ENCODE measurements at places on chromosomes 3 and 15.

- no peak for DNase-seq
- no peaks in the 10 kb centered on the region for H3K36me3 ChIP-seq
- no peak overlapping the region for H3K4me3 ChIP-seq
- H3K27me3 ChIP-seq: no peaks in the 10 kb centered on the region
Observed at GRCh38 chr15:74156678-74157411, 16.7 kb upstream of the ISLR start.

DNA sequence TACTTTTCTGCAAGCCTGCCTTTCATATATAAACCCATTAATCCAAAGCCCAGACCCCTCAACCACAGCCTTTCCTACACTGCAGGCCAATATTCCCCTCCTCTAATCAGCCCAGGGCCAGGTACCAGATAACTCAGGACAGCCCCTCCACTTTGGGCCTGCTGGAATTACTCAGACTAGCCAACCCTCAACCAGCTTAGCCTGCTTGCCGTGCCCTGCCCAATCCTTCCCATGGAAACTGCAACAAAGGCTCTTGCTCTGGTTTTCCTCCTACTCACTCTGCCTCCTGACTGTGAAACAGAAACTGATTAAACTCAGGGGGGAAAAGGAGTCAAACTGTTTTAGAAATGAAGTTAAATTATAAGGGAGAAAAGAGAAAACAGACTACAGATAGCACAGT lies 248.1 kb downstream of the KLF13 start:
- no peaks in the 10 kb centered on the region for H3K36me3 ChIP-seq
- no peaks in the 10 kb centered on the region for H3K27me3 ChIP-seq
- H3K27ac ChIP-seq: no peak overlapping the region
- DNase-seq: no peak

GRCh38 chr3:131690800-131691199 lies 188.0 kb upstream of the MRPL3 start:
- no peak for DNase-seq
- no peaks in the 10 kb centered on the region for H3K36me3 ChIP-seq
- H3K27me3 ChIP-seq: no peaks in the 10 kb centered on the region
- no peak overlapping the region for H3K4me3 ChIP-seq
- no peaks in the 10 kb centered on the region for H3K4me1 ChIP-seq

DNA sequence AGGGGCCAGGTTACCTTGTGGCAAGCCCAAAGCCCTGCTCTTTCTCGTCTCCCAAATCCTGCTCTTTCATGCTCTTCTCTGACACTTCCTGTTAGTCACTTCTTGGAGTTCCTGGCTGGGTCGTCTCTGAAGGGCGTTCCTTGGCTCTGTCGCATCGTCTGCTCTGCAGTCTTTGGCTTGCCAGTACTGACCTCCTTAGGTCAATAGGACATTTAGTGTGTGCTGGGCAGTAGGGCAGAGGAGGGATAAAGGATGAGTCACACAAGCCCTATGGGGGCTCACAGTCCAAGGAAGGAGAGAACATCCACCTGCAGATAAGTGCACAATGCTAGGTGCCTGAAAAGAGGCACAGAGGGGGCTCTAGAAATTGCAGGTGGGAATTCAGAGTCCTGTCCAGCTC lies 87.5 kb downstream of the FAM43A start:
- DNase-seq: no peak
- no peaks in the 10 kb centered on the region for H3K27me3 ChIP-seq
- H3K36me3 ChIP-seq: no peaks in the 10 kb centered on the region
- H3K4me3 ChIP-seq: no peak overlapping the region
- peak overlapping the region; percentile 55 for H3K27ac ChIP-seq
- H3K4me1 ChIP-seq: peaks cover 6% of the 10 kb centered on the region

DNA sequence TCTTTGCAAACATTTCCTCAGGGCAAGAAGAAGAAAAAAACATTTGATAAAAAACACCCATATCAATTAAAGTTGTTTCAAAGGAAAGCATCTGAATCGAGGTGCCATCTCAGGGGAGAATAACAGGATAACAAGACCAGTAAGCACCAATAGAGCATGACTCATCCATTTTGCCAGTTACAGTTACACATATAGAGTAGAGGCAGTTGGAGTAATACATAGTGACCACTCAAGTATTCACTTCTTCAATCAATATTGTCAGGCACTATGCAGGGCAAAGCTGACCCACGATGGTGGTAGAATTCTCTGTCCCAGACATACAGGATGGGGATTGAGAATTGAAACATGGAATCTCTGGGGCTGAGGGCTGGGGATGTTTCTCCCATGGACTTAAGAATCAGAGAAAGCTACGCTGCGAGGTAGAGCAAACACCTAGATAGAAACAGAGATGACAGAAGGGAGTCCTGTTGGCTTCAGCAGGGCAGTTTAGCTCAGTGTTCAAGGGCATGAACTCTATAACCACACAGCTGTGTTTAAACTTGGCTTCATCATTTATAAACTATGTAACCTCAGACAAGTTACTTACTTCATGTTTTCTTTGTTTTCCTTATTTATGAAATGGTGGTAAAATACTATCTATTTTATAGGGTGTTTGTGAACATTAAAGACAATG lies 186.4 kb upstream of the NANOGP8 start:
- no peaks in the 10 kb centered on the region for H3K4me1 ChIP-seq
- H3K36me3 ChIP-seq: no peaks in the 10 kb centered on the region
- no peaks in the 10 kb centered on the region for H3K27me3 ChIP-seq
- no peak for DNase-seq

- no peaks in the 10 kb centered on the region for H3K4me1 ChIP-seq
- no peaks in the 10 kb centered on the region for H3K27me3 ChIP-seq
- no peak overlapping the region for H3K4me3 ChIP-seq
- H3K36me3 ChIP-seq: no peaks in the 10 kb centered on the region
- no peak for DNase-seq
Observed at GRCh38 chr3:39541917-39542329, 74.4 kb downstream of the MOBP start.

DNA sequence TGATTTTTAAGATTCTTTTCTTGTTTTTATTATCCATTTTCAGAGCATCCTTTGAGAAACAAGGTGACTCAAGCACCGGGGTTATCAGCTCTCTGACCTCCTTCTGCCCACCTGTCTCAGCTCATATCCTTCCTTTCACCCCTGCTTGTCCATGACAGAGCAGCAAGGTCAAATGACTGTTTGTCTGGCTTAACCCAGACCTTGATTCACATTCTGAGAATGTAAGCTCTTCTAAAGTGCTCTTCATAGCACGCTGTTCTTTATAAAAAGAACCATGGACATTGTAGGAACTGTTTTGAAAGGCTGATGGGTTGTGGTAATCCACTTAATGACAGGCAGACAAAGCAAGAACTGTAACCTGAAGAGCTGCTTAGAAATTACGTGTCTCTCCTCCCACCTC lies 122.5 kb downstream of the CHST2 start:
- H3K4me3 ChIP-seq: no peak overlapping the region
- H3K36me3 ChIP-seq: no peaks in the 10 kb centered on the region
- DNase-seq: no peak
- no peaks in the 10 kb centered on the region for H3K27me3 ChIP-seq

DNA sequence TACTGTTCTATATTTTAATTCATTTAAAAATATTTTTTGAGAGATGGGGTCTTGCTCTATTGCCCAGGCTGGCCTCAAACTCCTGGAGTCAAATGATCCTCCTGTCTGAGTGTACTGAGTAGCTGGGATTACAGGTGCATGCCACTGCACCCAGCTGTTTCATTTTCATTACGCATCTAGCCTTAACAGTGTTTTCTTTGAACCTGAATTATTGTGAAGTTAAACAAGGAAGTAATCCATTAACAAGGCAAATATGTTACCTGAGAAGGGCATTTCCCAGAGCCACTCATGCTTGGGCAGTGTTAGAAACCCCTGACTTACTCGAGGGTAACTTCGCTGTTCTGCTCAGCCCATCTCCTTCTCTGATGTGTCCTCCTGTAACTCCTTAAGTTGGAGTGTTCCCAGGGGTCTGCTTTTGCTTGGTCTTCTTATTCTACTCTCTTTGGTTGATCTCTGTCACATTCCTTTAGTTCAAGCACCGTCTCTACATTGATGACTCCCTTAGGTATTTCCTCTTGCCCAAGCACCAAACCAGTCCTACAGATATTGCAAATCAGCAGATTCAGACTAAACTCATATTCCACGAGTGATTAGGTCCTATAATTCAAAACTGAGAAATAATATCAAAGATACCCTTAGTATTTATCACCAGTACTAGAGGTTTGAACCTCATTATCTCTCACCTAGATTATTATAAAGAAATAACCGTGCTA lies 107.9 kb downstream of the STAC start:
- H3K36me3 ChIP-seq: no peaks in the 10 kb centered on the region
- no peak for DNase-seq
- no peaks in the 10 kb centered on the region for H3K4me1 ChIP-seq
- no peaks in the 10 kb centered on the region for H3K27me3 ChIP-seq

- DNase-seq: no peak
- no peak overlapping the region for H3K27ac ChIP-seq
- H3K27me3 ChIP-seq: no peaks in the 10 kb centered on the region
- H3K4me3 ChIP-seq: no peak overlapping the region
- H3K36me3 ChIP-seq: no peaks in the 10 kb centered on the region
Observed at GRCh38 chr3:130529486-130530215, 12.7 kb downstream of the COL6A6 start.

- no peak overlapping the region for H3K27ac ChIP-seq
- no peaks in the 10 kb centered on the region for H3K4me1 ChIP-seq
- DNase-seq: no peak
- no peaks in the 10 kb centered on the region for H3K27me3 ChIP-seq
- H3K36me3 ChIP-seq: peaks cover 6% of the 10 kb centered on the region
- H3K4me3 ChIP-seq: no peak overlapping the region
Observed at GRCh38 chr3:53222183-53222901, 33.5 kb downstream of the TKT start.

DNA sequence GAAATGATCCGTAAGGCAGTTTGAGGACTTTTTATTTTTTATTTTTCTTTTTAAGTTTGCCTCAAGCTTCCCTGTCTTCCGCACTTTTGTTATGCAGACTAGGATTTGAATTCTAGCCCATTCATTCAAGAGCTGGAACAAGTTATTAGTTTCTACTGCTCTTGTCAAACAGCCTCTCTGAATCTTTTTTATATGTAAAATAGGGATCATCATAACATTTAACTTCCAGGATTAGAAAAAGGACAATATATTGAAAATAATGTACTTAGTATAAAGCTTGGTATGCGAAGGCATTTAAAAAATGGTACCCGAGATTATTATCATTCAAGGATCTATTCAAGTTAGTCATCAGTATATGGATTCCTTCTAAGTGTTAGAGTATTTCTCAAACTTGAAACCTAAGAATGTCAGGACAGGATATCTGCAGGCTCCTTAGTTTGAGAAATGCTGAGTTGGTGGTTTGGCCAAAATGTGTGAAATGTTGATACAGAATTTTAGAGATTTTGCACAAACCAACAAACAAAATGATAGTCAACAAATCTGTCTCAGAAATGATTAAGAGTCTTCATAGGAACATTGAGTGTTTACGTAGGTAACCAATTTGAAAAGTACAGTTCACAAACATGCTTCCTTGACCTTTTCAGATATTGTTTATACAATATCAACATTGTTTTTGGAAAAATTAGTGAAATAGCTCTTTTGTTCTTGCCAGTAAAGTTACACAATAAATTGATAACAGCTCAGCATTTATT lies 40.5 kb upstream of the IGSF10 start:
- no peaks in the 10 kb centered on the region for H3K36me3 ChIP-seq
- H3K4me1 ChIP-seq: no peaks in the 10 kb centered on the region
- H3K4me3 ChIP-seq: no peak overlapping the region
- no peak for DNase-seq

DNA sequence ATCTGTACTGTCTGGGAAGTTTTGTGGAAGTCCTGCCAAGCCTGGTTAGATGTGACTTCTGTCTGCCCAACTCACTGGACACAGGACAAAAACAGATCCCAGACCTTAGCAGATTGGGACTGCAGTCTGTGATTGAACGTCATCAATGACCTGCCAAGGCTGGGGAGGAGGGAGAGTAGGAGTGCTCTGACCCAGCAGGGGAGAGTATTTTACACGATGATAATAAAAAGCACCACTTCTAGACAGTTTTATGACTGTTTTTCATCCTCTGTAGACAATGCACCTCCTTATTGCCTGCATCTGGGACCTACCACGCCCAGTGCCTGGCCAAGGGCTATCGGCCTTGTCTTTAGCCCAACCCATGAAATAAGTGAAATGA lies 102.3 kb upstream of the NR2E3 start:
- no peaks in the 10 kb centered on the region for H3K27me3 ChIP-seq
- H3K4me1 ChIP-seq: no peaks in the 10 kb centered on the region
- H3K4me3 ChIP-seq: no peak overlapping the region
- H3K27ac ChIP-seq: peak overlapping the region; percentile 80

DNA sequence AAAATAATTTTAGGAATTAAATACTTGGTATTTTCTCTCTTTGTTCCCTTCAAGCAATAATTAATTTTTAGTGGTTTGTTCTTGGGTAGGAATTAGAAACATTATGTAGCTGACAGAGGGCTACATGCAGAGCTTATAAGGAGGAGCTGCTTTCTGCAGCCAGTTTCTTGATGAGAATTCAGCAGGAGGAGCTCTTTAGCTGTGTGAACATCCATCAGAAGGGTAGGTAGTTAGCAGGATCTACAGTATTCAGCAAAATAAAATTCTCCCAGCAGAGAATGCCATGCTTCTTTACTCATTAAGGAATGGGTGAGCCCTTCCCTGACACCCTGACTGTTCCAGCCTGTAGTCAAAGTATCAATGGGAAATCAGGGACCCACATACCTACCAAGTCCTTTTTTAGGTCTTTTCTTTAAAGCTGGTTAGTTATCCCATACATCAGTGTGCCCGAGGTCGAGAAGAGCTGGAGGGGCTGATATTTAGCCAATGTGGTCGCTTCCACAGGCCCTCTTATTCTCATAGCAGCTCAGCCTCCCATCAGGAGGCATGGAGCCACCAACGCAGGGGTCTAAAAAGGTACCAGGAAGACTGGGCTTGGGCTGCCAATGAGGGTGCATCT lies 54.0 kb downstream of the KCNAB1 start:
- H3K27me3 ChIP-seq: no peaks in the 10 kb centered on the region
- DNase-seq: no peak

Data from breast epithelium (tissue), 4 donors.